ENCODE measurements at places on chromosomes 4 and X. TPM values are rescaled to one million over a fixed set of nuclear protein-coding genes. Genes with fewer than 3 reads are reported as not detected.

The GABRB1 gene
- under 0.01 TPM for total RNA-seq

The MGAT4D gene
- not detected for total RNA-seq

The HCCS gene
- total RNA-seq = 14.5 TPM

The PNMA3 gene
- total RNA-seq = not detected

The CENPE gene
- total RNA-seq = 4.2 TPM

The CSN1S1 gene
- total RNA-seq = not detected

The TMSB15C gene
- 7.9 TPM for total RNA-seq

The UGT2B11 gene
- total RNA-seq = not detected

The DAPP1 gene
- 71.1 TPM for total RNA-seq

The GPRASP3 gene
- total RNA-seq = 3.9 TPM

The TMSB15A gene
- 1.6 TPM for total RNA-seq

The HS6ST2 gene
- not detected for total RNA-seq

The METAP1 gene
- 60.0 TPM for total RNA-seq

The CLGN gene
- total RNA-seq = not detected

The GRIPAP1 gene
- total RNA-seq = 13.3 TPM

The SRPX2 gene
- total RNA-seq = 14.1 TPM

The NLGN3 gene
- total RNA-seq = 0.33 TPM

The ATP7A gene
- 10.2 TPM for total RNA-seq

The CXCL10 gene
- total RNA-seq = not detected

The SYNPO2 gene
- 0.79 TPM for total RNA-seq

The MAEA gene
- total RNA-seq = 67.1 TPM

The P2RY10 gene
- not detected for total RNA-seq

The IL3RA gene
- total RNA-seq = not detected

The ITM2A gene
- 0.33 TPM for total RNA-seq

The SPANXB1 gene
- total RNA-seq = not detected

The GASK1B gene
- 114 TPM for total RNA-seq

The DCAF12L2 gene
- not detected for total RNA-seq

The PRSS12 gene
- not detected for total RNA-seq

The NWD2 gene
- under 0.01 TPM for total RNA-seq

The LDOC1 gene
- total RNA-seq = 14.9 TPM

The DDX60 gene
- total RNA-seq = 2.1 TPM

The PF4V1 gene
- total RNA-seq = not detected

The CTAG2 gene
- 0.39 TPM for total RNA-seq

The BST1 gene
- total RNA-seq = 25.1 TPM

The ZNF81 gene
- 4.7 TPM for total RNA-seq

The POF1B gene
- total RNA-seq = 3.1 TPM

The SLITRK4 gene
- total RNA-seq = not detected

The TRIM75 gene
- total RNA-seq = not detected

The MCF2 gene
- 0.39 TPM for total RNA-seq

The ZNF185 gene
- total RNA-seq = 36.5 TPM

The MTNR1A gene
- not detected for total RNA-seq

The H2BW2 gene
- not detected for total RNA-seq

The MAGEA8 gene
- total RNA-seq = not detected

The SUPT20HL2 gene
- total RNA-seq = not detected

The TRIML2 gene
- total RNA-seq = 41.3 TPM

The CCSER1 gene
- 26.9 TPM for total RNA-seq

The REPS2 gene
- 13.7 TPM for total RNA-seq

The MOSPD2 gene
- total RNA-seq = 17.7 TPM

The NAT8L gene
- total RNA-seq = under 0.01 TPM

The TSPAN7 gene
- not detected for total RNA-seq

The SOWAHD gene
- total RNA-seq = not detected

The SHISA3 gene
- total RNA-seq = not detected

The WDR45 gene
- total RNA-seq = 61.8 TPM

Data from placental epithelial cell (primary cell).